ENCODE measurements at places on chromosomes 3 and 15.

GRCh38 chr3:182697345-182697919 lies 95.9 kb upstream of the ATP11B start:
- no peak for DNase-seq

- peak; percentile 27 for DNase-seq
These were observed 259.2 kb downstream of the GBE1 start for GRCh38 chr3:81502236-81502635.

- DNase-seq = no peak
These were observed 4.8 kb downstream of the GCNT3 start for GRCh38 chr15:59616379-59616778.

DNA sequence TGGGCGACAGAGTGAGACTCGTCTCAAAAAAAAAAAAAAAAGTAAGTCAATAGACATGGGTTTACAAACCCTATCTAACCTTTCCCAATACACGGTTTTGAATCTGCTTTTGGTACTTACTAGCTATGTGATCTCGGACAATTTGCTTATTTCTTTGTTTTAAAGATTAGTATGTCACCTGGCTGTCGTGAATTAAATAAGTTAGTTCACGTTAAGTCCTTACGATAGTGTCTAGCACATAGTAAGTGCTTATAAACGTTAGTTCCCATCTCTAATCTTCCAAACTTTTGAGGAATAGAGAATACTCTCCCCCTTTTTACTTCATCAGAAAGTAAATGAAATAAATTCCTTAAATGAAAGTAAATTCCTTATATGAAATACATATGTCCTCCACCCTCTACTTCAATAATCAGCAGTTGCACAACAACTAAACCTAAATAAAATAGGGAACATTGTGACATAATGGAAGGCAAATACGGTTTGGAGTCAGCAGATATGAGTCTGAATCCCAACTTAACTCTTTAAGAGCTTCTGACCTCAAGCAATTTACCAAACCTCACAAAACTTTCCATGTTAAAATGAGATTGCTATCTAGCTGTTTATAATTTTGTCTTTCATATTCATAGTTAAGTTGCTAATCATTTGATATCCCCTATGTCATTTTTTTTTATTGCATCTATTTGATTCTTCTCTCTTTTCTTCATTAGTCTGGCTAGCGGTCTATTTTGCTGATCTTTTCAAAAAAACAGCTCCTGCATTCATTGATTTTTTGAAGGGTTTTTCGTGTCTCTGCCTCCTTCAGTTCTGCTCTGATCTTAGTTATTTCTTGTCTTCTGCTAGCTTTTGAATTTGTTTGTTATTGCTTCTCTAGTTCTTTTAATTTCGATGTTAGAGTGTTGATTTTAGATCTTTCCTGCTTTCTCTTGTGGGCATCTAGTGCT lies 134.6 kb downstream of the PEAK1 start:
- DNase-seq = peak; percentile 35

DNA sequence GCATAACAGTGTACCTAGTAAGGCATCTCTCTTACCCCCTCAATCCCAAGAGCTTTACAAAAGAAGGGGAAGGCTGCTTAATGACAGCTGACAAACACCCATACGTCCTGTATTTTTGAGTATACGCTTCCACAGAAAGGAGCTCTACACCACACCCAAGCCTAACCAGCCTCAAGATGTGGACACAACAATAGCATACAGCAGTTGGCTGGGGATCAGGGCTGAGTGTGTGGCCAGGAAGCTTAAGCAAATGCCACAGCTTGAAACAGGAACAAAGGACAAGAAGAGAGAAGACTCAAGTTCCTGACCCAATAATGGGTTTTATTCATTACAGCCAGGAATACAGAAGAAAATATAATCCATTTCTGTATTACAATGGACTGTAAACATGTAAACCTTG lies 6.9 kb downstream of the HEXA start:
- DNase-seq = peak; percentile 81

DNA sequence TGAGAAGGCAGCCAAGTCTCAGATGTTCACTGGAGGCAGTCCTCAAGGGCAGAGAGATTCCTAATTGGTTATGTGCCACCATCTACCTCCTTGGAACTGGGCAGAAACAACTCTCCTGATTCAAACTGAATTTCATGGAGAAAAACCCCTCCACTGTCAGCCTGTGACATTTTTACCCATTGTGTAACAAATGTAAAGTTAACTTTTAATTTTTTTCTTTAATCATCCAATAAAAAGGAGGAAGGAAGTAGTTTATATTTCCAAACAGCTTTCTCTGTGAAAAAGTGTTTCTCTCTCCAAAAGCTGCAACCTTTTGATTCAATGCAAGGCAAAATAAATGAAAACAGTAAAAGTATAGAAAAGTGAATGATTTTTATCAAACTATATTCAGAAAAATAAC lies 510 bp upstream of the COLQ start:
- no peak for DNase-seq

GRCh38 chr3:61574854-61575253 lies 13.5 kb downstream of the PTPRG start:
- no peak for DNase-seq

DNA sequence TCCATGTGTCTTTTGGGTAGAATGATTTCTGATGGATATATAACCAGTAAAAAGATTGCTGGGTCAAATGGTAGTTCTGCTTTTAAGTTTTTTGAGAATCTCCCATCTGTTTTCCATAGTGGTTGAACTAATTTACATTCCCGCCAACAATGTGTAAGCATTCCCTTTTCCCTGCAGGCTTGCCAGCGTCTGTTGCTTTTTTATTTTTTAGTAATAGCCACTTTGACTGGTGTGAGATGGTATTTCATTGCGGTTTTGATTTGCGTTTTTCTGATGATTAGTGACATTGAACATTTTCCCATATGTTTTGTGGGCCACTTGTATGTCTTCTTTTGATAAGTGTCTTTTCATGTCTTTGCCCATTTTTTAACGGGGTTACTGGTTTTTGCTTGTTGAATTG lies 36.3 kb upstream of the MB21D2 start:
- no peak for DNase-seq

DNA sequence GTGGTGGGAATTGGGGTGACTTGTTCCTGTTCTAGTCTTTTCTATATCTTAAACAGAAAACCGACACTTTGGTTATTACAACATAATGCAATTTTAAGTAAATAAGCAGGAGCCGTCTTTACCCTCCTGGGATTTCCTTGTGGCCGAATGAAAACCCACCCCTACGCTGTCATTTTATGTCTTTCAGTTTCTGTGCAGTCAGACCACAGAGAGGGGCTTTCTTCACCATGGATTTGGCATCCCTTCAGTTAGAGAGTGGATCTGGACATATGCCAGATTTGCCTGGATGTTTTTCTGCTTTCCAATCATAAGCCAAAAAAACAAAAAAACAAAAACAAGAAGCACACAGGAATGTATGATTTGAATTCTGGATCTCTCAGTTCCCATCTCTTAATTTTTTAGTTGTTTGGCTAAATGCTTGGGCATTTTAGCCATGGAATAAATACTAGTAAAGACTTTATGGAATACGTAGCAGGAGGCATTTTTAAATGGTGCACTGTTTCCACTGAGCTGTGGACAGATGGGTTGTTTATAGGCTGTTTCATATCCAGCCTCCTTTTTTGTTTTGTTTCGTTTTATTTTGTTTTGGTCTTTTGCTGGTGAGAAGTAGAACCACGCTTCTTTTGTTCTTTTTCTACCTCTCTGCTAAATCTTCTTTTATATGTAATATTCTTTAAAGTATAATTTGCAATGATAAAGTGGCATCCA lies 272.9 kb downstream of the FEZF2 start:
- DNase-seq = no peak

GRCh38 chr3:71419369-71419768 lies 164.2 kb downstream of the FOXP1 start:
- DNase-seq = no peak

DNA sequence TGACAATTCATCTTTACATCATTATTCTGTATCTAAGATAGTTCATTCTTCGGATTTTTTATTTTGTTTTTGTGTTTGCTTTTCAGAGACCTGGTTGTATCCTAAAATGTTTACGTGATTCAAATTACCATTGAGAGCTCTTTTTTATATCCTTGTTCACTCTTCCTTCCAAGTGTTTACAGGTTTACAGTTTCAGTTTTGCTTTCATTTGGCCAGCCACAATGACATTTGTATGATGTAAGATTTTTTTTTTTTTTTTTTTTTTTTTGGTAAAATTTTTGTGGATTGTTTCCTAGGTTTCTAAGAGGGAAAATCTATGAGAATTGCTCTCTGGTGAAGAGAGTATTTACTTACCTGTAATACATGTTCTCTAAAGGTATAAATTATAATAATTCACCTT lies 55.0 kb downstream of the SETD5 start:
- peak; percentile 46 for DNase-seq

DNA sequence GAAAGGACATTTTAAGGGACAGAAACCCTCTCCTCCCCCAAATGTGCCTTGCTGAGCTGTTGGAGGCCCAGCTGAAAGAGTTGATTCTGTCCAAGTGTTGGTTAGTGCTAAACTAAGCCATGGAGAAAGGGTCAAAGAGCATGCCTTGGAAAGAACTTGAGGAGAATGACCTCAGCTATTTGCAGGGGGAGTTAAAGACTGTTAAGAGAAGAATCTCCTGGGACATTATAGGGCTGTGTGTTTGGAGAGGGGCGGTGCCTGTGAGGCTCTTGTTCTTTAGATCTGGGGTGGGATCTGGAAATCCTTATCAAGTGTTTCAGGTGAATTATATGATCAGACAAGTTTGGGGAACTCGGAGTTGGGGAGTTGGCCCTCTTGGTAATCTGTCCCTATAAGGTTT lies 13.0 kb downstream of the FNDC3B start:
- DNase-seq = no peak

DNA sequence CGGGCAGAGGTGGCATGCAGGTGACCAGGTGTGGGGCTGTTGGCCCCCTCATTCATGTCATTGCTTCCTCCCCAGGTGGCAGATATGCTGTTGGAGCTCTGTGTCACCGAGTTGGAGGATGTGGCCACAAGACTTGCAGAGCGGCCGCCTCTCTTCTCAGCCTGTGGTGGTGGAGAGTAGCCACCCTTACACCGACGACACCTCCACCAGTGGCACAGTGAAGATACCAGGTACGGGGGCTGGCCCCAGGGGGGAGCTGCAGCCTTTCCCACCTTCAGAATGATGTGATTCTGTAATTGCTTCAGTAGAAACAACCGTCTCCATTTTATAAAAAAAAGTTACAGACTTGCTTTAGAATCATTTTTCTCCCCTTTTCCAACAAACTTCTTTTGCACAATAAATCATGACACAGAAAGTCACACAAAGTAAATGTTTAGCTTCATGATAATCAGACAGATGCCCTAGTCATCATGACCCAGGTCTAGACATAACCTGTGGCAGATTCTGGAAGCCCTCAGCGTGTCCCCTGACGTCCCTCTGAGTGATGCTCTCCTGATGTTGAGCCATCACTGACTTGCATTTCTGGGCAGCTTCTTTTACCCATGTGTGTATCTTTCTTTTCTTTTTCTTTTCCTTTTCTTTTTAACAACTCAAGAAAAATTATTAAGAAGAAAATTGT lies 76.0 kb upstream of the FAN1 start:
- DNase-seq = no peak

GRCh38 chr15:88905576-88905975 lies 7.6 kb downstream of the MFGE8 start:
- DNase-seq = no peak

DNA sequence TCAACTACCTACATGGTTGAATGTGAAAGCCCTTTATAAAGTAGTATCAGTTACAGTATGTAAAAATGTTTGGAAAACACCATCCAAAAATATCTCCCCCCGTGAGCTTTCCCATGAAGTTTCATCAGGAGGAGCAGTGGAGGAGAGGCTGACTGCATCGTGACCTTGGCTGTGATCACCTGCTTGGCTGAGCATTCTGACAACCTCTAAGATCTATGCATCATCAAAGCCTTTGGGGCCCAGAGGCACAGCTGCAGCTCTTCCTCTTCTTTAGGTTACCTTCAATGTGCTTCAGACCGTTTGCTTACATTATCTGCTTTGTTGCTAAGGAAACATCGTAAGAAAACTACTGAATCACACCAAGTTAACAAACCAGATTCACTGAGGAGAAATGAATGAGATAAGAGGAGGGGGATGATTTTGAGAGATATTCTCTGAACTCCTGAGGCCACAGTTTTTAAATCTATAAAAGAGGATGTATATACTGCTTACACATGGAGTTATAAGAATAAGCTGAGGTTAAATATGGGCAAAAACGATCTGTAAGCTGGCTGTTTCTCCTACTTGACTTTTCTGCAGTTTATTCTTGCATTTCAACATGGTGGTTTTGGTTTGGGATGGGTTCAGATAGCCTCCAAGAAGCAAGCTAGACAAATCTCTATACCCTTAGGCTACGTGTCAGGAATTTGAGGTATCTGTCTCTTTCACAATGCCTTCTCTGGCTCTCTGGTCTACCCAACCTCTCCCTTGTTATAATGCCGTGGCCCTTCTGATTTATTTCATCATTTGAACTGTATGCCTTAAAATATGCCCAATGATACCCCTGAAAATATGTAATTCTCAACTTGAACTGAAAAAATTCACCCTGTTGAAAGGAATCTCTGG lies 4.0 kb downstream of the GCSAM start:
- peak; percentile 34 for DNase-seq

GRCh38 chr3:77541203-77541922 lies 501.5 kb downstream of the ROBO2 start:
- DNase-seq = no peak

GRCh38 chr3:40340541-40341170 lies 31.1 kb downstream of the EIF1B start:
- no peak for DNase-seq

- no peak for DNase-seq
These were observed 215.0 kb downstream of the WNT5A start for GRCh38 chr3:55272031-55272645.

- no peak for DNase-seq
These were observed 10.0 kb downstream of the ARMC8 start for GRCh38 chr3:138197058-138197457.

- DNase-seq = no peak
These were observed 67.0 kb downstream of the MGLL start for GRCh38 chr3:127755305-127755681.

- DNase-seq = no peak
These were observed 89.8 kb upstream of the SLC2A2 start for GRCh38 chr3:171116365-171116764.

- peak; percentile 37 for DNase-seq
These were observed 403.5 kb downstream of the FHIT start for GRCh38 chr3:60847791-60848190.

DNA sequence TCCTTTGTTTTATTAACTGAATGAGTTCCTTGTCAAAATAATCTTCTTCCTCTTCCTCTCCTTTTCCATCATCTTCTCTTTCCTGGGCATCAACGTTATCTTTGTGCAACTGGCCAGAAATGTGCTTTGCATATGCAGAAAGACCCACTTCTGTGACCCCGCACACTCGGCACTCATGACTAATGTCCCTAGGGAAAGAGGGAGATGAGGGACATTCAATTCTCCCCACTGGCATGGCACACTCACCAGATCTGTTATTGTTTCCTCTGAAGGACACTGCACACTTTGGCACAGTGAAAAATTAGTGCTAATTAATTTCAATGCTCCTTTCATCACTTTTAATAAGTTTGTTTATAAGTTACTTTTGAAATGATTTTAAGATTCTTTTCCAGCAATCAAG lies 34.0 kb downstream of the ZNF106 start:
- no peak for DNase-seq

- no peak for DNase-seq
These were observed 164.8 kb downstream of the GRM7 start for GRCh38 chr3:7025581-7026300.

All from suppressor macrophage treated with lipopolysaccharide for 4 hours (primary cell).